Kidney epithelial cell (primary cell): ENCODE measurements at places on chromosomes 16 and 17. TPM values are rescaled to one million over a fixed set of nuclear protein-coding genes. Genes with fewer than 3 reads are reported as not detected.

GRCh38 chr16:57966986-57967385, 3.9 kb downstream of the CNGB1 start:
- DNase-seq, result no peak

DNA sequence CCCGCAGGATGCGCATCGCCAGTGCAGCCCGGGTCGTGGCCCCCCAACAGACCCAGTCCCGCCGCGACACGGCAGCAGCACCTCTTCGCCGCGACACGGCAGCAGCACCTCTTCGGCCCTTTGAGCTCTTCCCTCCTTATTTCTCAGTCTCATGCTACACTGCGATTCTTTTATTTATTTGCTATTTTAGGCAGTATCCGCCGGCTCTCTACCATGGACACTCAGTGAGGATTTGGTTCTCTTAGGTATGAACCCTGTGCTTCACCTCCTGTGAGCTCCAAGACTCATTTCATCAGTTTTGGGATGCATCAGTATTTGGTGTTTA, 8.3 kb upstream of the MAP2K3 start:
- DNase-seq, result no peak

DNA sequence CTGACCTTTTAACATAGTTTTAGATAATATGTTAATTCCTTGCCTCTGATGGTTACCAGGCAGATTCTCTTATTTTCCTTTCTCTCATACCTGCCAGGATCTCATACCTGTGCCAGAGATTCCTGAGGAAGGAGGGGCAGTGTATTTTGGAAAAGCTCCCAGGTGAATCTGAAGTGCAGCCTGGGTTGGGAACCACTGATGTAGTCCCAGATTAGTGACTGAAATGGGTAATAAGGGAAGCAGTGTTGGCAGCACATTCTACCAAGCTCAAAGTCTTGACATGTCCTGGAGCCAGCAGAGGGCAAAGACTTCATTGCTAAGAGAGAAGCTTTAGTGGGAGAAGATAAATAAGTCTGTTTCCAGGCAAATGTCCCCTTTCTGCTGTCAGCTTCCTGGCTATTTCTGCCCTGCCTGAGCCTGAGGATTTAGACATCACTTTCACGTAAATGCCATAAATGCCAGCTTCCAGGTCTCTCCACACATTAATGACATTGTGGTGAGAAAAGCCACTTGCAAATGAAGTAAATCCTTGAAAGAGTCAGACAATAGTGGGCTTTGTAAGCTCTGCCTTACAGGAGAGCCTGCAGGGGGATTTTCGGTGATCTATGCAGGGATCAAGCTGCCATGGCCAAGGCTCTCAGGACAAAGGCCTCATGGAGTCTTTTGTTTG, 40.9 kb upstream of the C16orf78 start:
- no peak for DNase-seq

GRCh38 chr16:87648236-87648635, 45.9 kb downstream of the JPH3 start:
- no peak for DNase-seq

- DNase-seq, result no peak
Measured at GRCh38 chr17:45087504-45087975, 26.4 kb downstream of the NMT1 start.

GRCh38 chr17:60421273-60422161, 772 bp upstream of the CHCT1 start:
- DNase-seq, result no peak

DNA sequence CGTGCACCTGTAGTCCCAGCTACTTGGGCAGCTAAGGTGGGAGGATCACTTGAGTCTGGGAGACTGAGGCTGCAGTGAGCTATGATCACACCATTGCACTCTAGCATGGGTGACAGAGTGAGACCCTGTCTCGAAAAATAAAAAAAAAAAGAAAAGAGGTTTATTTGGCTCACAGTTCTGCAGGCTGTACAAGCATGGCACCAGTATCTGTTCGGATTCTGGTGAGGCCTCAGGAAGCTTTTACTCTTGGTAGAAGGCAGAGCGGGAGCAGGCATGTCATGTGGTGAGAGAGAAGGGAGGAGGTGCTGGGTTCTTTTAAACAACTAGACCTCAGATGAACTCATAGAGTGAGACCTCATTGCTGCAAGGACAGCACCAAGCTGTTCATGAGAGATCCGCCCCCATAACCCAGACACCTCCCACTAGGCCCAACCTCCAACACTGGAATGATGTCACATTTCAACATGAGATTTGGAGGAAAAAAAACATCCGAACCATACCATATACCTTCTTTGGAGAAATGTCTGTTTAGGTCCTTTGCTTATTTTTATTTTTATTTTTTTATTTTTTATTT, 10.3 kb upstream of the RMI2 start:
- DNase-seq, result no peak

DNA sequence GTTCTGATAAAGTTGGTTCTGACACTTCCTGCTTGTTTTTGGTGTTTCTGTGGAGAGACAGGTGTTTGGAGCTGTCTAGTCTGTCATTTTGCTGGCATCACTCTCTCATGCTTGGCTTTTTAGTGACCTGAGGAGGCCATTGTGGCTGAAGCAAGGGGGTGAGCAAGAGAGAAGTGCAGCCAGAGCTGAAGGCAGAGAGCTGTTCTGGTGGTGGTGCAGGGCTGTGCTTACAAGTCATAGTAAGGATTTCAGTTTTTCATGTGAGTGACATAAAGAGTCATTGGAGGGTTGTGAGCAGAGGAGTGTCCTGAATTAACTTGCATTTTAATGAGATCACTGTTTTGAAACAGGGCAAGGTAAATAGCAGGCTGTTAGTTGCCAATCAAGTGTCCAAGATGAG, 97.5 kb downstream of the CHD9 start:
- DNase-seq, result no peak

- DNase-seq, result no peak
Measured at GRCh38 chr17:57294629-57295501, 38.5 kb downstream of the MSI2 start.

- no peak for DNase-seq
Measured at GRCh38 chr16:72922714-72923113, 125.2 kb downstream of the ZFHX3 start.

- no peak for DNase-seq
Measured at GRCh38 chr16:85930301-85930700, 31.3 kb downstream of the IRF8 start.

DNA sequence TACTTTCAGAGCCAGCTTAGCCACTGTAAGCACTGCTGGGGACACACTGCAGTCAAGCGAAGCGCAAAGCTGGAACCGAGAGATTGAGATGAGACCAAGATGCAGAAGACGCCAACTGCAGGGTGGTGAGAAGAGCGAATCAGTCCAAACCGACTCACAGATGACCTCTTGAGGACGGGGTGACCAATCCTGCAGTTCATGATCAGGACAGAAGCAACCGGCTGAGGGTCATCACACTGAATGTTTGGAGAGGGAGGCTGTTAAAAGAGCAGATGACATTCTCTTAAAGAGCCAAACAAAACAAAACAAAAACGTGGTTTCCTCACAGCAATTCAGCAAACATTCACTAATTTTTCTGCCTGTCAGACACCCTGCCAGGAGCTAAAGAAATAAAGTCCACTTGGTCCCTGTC, 8.5 kb downstream of the HASPIN start:
- DNase-seq, result no peak

DNA sequence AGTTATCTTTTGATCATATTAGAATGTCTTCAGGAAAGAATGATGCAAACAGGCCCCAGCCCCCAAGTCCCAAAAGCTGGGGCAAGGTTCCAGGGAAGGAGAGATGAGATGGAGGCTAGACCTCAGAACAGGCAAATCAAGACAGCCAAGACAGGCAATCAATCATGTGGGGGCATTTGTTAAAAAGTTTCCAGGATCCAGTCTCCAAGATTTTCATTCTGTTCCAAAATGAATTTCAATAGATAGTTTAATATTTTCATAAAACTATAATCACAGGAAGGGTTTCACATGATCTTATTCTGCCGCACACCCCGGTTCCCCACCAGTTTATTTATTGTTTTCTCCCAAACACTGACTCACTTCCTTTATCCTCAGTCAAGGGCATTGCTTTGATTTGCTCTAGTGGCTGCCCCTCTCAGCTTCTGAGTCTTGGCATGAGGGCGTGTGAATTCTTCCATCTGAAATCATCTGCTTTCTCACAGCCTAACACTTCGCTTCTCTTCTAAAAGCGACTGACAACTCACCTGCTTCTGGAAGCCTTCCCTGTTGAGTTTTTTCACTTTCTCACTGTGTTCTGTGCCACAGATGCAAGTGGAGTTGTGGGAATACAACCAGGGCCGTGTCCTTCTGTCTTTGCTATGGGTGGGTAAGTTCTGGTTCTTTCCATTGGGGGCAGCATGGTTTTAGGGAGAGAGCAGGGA, 12.2 kb upstream of the TERF2 start:
- DNase-seq, result peak; percentile 69

DNA sequence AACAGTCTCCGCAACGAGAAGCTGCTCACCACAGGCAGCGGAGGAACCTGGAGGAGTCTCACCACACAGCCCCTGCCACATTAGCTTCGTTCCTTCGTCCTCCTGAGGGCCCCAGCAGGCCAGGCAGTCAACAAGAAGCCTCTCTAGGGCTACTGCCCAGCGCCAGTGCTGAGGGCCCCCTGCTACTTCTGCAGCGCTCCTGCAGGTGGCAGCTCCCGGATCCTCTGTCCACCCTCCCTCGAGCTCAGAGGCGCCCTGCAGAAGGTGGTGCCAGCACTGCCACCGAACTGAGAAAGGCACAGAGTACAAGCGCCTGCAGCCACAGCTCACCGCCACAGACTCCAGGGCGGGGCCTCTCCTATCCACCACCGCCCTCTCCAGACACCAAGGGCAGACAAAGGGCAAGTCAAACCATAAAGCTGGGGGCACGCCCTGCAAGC, 27.3 kb downstream of the KDM8 start:
- no peak for DNase-seq

- DNase-seq, result no peak
Measured at GRCh38 chr17:58756246-58757161, 850 bp downstream of the PPM1E start.

DNA sequence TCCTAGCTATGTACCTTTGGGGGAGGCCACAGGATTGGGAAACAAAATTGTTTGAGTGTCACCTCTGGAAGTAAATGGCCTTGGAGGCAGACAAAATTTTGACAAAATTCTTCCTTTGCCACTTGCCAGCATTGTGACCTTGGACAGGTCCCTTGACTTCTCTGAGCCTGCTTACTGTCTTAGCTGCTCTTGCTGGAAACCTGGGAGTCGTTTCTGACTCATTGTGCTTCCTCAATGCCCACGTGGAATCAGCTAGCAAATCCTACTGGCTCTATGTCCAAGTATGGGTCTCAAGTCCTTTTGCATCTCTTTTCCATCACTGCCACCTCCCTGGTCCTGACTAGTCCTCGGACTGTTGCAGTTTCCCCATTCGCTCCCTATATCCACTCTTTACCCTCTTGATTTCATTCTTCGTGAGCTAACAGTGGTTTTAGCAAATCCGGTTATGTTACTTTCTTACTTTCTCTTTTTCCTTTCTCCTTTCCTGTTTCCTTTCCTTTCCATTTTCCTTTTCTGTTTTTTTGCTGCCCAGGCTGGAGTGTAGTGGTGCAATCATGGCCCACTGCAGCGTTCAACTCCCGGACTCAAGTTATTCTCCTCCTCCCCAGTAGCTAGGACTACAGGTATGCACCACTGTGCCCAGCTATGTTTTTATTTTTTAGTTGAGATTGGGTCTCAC, 68.1 kb upstream of the LGALS9 start:
- DNase-seq, result no peak

DNA sequence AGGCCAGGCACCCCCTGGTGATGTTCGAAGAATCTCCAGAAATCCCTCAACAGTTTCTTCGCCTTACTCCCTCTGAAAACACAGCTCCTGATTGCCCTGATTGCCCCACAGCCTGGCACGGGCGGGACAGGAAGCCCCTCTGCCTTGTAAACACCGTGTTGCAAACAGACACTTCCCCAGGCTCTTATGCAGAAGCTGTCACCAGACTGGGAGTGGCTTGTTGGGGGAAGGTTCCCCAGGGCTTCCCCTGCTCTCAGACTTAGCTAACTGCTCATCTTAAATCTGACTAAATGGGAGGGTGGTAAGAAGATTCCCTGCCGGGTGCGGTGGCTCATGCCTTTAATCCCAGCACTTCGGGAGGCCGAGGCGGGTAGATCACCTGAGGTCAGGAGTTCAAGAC, 11.2 kb downstream of the PIK3R5 start:
- DNase-seq, result no peak

TLCD1 gene
- 4.7 and 5.1 TPM in 2 replicates for total RNA-seq

BAIAP3 gene
- 1.2 and 5.8 TPM in 2 replicates for total RNA-seq

GRAPL gene
- total RNA-seq, result not detected in 2 replicates

CD300LG gene
- not detected in 2 replicates for total RNA-seq

CETP gene
- total RNA-seq, result not detected in 2 replicates

CLDN7 gene
- 248 and 250 TPM in 2 replicates for total RNA-seq

CLDN6 gene
- total RNA-seq, result 319 and 359 TPM in 2 replicates

SLC5A11 gene
- not detected in 2 replicates for total RNA-seq

GPR139 gene
- total RNA-seq, result not detected in 2 replicates

TEX19 gene
- not detected in 2 replicates for total RNA-seq

LPO gene
- 0.17 and 0.48 TPM in 2 replicates for total RNA-seq

PLA2G10 gene
- total RNA-seq, result not detected in 2 replicates

PIK3R5 gene
- 0.96 and 1.7 TPM in 2 replicates for total RNA-seq
